ENCODE measurements at places on chromosomes 4 and X. TPM values are rescaled to one million over a fixed set of nuclear protein-coding genes. Genes with fewer than 3 reads are reported as not detected.

TMPRSS11B gene
- total RNA-seq = not detected

PNMA5 gene
- total RNA-seq = not detected

DCTD gene
- 63.8 TPM for total RNA-seq

TCEAL2 gene
- total RNA-seq = 2.7 TPM

TMEM144 gene
- 9.3 TPM for total RNA-seq

MAPK10 gene
- 20.3 TPM for total RNA-seq

NUP62CL gene
- total RNA-seq = 0.29 TPM
